ENCODE measurements at places on chromosomes 3 and 15.

DNA sequence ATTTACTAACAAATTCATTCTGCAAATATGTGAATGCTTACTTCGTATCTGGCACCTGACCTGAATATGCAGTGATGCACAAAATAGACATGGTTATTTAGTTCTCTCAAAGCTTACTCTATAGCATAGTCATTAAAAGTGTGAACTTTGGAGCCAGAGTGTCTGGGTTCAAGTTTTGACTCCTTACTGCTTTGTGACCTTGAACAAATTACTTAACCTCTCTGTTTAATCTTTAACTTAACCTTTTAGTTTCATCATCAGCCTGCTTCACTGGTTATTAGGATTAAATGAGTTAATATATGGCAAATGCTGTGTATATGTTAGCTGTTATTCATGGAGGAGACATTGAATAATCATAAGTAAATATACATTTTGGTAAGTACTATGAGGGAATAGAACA lies 12.1 kb upstream of the MGA start:
- no peak for DNase-seq

GRCh38 chr3:112333381-112334317 lies 693 bp downstream of the CD200 start:
- peak; percentile 45 for DNase-seq

GRCh38 chr15:61537337-61537736 lies 308.2 kb upstream of the RORA start:
- DNase-seq = no peak

DNA sequence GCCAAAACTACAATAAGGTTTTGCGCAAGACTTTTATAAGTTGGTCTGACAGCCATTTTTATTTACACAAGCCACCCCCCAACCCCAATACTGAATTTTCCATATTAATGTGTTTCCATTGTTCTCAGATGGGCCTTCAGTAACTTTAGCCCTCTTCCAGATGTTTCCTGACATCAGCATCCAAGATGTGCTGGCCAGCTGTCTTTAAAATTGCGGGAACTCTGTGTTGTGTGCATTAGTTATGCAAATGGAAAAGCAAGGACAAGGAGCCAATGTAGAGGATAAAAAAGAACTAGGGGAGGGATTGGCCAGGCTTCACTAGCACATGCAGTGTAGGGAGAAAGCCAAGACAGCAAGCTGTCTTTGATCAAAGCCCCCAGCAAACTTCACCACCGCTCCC lies 45.4 kb downstream of the COMMD2 start:
- no peak for DNase-seq

GRCh38 chr15:34841262-34841725 lies 45.9 kb upstream of the ACTC1 start:
- no peak for DNase-seq

Data from iris pigment epithelial cell (primary cell).